Renal cortical epithelial cell (primary cell): ENCODE measurements at places on chromosomes 11 and 22. TPM values are rescaled to one million over a fixed set of nuclear protein-coding genes. Genes with fewer than 3 reads are reported as not detected.

Gene BBOX1
- total RNA-seq, result 4.0 TPM in 1 of 2 replicates, not detected in the other

Gene NPTXR
- 0.87 and 24.7 TPM in 2 replicates for total RNA-seq

GRCh38 chr11:118212781-118213191, 12.0 kb downstream of the JAML start:
- DNase-seq, result no peak

DNA sequence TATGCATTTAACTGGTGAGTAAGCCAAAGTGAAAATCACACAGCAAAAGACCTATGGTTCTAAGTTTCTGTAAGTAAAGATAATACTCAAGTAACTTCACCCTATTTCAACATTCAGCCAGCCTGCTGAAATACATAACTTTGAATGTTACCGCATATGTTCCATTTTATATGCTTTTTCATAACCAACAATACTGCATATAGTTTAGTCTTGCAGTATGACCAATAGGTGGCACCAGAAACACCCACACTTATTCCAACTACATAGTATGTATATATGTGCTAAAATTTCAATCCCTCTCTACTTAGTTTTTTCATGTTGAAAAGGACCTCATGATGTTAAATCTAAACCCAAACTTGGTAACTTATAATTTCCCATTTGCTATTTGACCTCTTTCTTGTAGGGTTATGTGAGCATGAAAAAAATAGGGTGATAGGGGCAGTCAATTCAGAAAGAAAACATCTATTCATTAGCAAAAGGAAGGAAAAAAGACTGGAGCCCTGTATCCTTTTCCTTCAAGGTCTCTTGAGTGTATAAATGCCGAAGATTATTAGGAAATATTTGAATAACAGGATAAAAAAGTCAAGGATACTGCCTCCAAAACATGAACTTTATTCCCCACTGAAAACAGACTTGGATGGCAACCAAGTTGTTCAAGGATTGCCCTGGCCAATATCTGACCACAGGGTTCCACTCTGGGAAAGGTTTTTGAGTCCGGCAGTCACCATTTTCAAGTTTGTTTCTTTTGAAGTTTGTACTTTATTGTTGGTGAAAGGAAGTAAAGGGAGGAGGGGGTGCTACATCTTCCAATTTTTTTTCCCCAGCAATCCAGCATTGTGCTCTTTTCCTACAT, 23.8 kb upstream of the FZD4 start:
- peak; percentile 33 for DNase-seq

GRCh38 chr11:17602105-17603001, 55.3 kb downstream of the OTOG start:
- no peak for DNase-seq

DNA sequence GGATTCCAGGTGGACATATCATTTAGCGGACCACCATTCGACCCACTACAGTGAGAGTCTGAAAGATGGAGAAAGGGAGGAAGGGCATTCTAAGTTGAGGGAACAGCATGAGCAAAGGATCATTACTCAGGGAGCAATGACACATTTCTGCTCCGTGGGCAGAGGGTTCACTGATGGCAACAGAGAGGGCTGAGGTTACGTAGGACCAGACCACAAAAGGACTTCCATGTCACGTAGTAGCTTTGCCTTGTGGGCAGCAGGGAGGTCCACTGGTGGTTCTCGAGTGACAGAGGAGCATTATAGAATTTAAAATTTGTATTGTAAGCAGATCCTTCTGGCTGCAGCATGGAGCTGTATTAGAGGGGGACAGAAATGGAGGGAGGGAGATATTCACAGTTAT, 109.7 kb upstream of the NAV2 start:
- no peak for DNase-seq

- DNase-seq, result no peak
These were observed 442.9 kb downstream of the INSC start for GRCh38 chr11:15557457-15558230.

GRCh38 chr11:69699213-69699612, 4.6 kb downstream of the FGF19 start:
- no peak for DNase-seq

- DNase-seq, result no peak
These were observed 808.7 kb downstream of the KCNA4 start for GRCh38 chr11:29208117-29208516.

GRCh38 chr11:111177037-111177871, 68.3 kb upstream of the POU2AF2 start:
- DNase-seq, result no peak

- no peak for DNase-seq
These were observed 150.3 kb upstream of the NCAM1 start for GRCh38 chr11:112810951-112811350.
